ENCODE measurements at places on chromosomes 3 and 15.

DNA sequence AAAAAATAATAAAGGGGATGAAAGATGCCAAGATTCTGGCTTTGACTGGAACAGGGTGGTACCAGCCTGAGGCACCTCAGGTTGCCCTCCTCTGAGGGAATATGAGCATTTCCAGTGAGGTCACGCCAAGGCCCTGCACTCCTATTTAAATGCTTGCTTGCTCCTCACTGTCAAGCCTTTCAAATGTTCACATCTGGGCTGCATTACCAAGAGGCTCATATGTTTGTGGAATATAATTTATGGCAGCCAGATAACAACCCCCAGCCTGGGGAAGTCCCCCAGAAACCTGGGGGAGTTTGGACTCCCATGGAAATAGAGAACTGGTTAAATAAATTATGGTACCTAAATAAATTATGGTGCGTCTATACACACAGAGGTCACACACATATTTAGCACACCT lies 88.4 kb downstream of the FRMD4B start:
- no peak for DNase-seq

- no peak for DNase-seq
These were observed 28.6 kb downstream of the MAGEF1 start for GRCh38 chr3:184683234-184683633.

DNA sequence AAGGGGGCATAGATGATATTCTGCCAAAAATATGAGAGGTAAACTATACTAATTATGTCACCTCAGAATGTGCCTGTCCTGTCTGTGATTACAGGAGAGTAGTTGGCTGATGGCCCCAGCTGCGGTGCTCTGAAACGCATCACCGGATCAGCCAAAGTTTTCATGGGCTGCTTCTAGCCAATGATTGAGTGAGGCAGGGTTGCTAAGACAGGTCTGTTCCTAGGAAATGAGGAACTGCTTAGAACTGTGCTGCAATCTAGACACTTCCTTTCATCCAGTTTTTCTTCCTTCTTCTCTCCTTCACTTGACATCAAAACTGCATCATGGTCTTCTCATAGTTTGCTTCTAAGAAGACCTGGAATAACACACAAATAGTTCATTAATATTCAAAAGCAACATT lies 124.0 kb downstream of the KCNH8 start:
- DNase-seq = no peak

DNA sequence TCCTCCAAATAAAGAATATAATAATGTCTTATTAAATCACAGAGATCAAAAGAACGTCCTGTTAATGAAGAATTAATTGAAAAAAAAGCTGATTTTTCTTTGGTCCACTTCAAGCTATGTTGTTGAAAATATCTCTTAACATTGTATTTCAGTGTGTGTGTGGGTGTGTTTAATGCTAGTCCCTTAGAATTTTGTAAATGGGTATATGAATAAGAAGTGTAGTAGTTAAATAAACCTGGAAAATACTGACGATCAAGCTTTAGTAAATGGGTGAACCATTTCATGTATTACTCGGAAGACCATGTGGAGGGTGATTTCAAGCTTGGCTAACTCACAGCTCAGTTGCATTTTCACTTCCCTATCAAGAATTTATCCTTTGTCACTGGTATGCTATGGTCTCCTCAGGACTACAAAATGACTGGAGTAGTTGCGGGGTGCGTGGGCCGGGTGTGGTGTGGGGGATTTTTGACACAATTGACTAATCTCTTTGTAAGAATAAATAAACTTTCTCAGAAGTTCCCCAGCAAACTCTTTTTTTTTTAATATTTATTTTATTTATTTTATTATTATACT lies 586.4 kb downstream of the GRM7 start:
- DNase-seq = no peak

GRCh38 chr15:69792823-69793222 lies 304.9 kb downstream of the TLE3 start:
- no peak for DNase-seq

DNA sequence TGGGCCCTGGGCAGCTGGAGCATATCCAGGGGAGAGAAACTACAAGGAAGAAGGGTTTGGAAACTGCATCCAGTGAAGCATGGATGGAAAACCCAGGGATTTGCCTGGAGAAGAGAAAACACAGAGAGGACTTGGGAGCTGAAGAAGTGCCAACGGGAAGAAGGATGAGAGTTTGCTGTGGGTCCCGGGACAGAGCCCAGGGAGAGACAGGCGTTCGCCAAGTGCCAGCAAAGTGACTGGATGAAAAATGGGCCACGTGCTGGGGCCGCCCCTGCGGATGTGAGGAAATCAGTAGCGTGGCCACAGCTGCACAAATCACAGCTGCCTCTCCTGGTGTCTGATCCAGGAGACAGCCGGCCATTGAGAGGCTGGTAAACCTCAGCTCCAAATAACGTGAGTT lies 70.4 kb downstream of the HES1 start:
- DNase-seq = no peak

DNA sequence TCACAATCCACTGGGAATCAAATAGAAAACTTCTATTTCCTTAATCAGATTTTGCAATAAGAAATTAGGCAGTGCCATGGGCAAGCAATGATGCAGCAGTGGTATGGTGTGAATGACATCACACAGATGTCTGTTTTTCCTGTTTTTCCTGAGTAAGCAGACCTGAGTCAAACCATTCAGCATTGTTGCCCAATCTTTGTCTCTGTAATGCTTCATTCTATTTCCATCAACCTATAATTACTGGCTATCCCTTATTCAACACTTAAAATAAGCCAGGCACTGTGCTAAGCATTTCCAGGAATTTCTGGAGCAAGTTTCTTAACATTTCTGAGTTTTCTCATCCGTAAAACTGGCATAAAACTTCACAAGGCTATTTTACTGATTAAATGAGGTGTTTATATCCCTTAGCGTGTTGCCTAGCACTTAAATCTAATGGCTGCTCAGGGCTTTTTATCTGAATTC lies 11.3 kb upstream of the OXSR1 start:
- no peak for DNase-seq

- no peak for DNase-seq
These were observed 1257.1 kb downstream of the NSUN3 start for GRCh38 chr3:95319921-95320494.
